ENCODE measurements at places on chromosomes 16 and 17.

DNA sequence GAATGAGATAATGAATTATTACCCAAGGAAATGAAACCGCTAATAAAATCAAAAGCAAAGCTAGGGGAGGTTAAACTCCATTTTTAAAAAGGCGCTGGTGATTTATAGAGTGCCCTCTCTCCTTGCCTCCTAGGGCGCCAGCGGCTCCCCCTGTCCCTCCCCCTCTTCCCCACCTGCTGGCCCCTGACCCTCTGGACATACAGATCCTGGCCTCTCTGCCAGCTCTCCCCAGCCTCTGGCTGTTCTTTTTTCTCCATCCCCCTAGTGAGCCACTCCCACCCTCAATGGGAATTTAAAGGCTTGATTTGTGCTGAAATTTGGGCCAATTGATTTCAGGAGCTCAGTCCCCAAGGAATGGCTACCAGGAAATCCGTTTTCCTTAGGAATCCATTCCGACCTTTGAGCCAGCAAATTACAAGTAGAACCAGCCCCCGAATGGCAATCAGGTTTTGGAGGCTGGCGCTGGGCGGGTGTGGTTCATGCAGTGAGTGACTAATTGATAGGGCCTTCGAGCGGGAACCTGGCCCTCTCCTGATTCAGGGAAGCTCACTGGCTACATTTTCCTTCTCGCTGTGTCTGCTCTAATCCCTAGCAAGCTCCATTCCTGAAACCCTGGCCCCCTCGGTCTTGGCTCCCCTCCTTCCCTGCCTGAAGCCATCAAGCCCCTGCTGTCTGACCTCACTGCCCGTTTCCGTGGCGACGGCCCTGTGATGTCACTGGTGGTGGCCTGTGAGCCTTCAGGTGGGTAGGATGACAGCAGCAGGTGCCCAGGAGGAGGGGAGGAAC is 141.9 kb upstream of the SDK2 start:
- no peaks in the 10 kb centered on the region for H3K36me3 ChIP-seq
- no peak overlapping the region for H3K4me3 ChIP-seq
- H3K4me1 ChIP-seq: no peaks in the 10 kb centered on the region
- peaks cover 24% of the 10 kb centered on the region for H3K27me3 ChIP-seq
- H3K27ac ChIP-seq: no peak overlapping the region

GRCh38 chr17:28545787-28546415 is 6.5 kb downstream of the UNC119 start:
- H3K27me3 ChIP-seq: no peaks in the 10 kb centered on the region
- peak; percentile 68 for DNase-seq
- H3K4me1 ChIP-seq: no peaks in the 10 kb centered on the region

- H3K36me3 ChIP-seq: peaks cover 34% of the 10 kb centered on the region
- no peak for DNase-seq
- H3K27ac ChIP-seq: no peak overlapping the region
- no peak overlapping the region for H3K4me3 ChIP-seq
Observed at GRCh38 chr16:67549936-67550335, 12.4 kb upstream of the CTCF start.

GRCh38 chr17:21365016-21365415 is 11.1 kb upstream of the KCNJ12 start:
- peak; percentile 54 for DNase-seq
- no peaks in the 10 kb centered on the region for H3K4me1 ChIP-seq
- no peaks in the 10 kb centered on the region for H3K36me3 ChIP-seq
- H3K27me3 ChIP-seq: peaks cover 4% of the 10 kb centered on the region
- H3K27ac ChIP-seq: no peak overlapping the region

DNA sequence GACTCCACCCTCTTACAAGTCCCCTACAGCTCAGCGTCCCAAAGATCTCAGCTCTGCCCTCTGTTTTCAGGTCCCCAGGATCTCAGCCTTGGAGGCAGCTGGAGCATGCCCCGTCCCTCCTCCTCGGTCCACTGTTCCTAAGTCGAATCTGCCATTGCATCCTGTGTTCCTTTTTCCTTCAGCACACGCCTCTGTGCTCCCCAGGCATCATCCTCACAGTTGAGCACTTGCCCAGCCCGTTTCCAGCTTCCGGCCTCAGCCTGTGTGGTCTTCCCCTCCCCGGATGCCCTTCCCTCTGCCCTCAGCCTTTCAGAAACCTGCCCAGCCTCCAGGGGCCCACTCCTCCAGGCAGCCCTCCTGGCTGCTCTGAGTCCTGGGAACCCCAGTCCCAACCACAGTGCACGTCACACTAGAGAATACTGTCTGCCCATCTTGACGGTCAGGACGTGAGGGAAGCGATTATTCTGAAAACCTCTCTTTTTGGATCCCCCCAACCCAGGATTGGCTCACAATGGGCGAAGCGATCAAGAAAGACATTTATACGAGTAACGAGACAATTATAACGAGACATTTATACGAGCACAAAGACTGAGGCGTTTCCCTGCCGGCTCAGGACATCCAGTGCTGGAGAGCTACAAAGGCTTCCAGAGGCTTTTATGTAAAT is 41.4 kb downstream of the RPH3AL start:
- peak; percentile 26 for DNase-seq
- no peaks in the 10 kb centered on the region for H3K4me1 ChIP-seq
- H3K36me3 ChIP-seq: no peaks in the 10 kb centered on the region
- H3K4me3 ChIP-seq: no peak overlapping the region
- H3K27ac ChIP-seq: no peak overlapping the region
- no peaks in the 10 kb centered on the region for H3K27me3 ChIP-seq

- H3K4me3 ChIP-seq: no peak overlapping the region
- H3K27ac ChIP-seq: no peak overlapping the region
- DNase-seq: no peak
Observed at GRCh38 chr17:83041305-83041704, 38.1 kb upstream of the METRNL start.

- no peak overlapping the region for H3K4me3 ChIP-seq
- no peak overlapping the region for H3K27ac ChIP-seq
- no peak for DNase-seq
- no peaks in the 10 kb centered on the region for H3K36me3 ChIP-seq
- peaks cover 5% of the 10 kb centered on the region for H3K27me3 ChIP-seq
- H3K4me1 ChIP-seq: no peaks in the 10 kb centered on the region
Observed at GRCh38 chr17:37662353-37662752, 19.1 kb upstream of the DDX52 start.

DNA sequence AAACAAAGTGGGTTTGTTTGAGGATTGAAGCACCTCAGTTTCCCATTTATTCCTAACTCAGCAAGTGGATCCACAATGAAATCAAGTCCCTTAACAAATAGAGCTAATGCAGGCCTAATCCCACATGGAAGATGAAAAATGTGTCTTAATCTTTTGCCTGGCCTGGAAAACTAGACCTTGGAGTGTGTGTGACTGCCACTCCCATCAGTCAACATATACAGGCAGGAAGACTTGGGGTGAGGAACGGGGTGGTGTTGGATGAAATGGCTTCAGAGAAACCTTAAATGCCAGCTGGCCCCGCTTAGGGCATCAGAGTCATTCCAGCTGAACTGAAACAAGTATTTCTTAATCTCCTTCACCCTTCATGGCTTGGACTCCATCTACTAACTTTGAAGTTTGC is 269.5 kb downstream of the MAF start:
- H3K27ac ChIP-seq: no peak overlapping the region
- H3K4me1 ChIP-seq: no peaks in the 10 kb centered on the region
- H3K27me3 ChIP-seq: no peaks in the 10 kb centered on the region
- DNase-seq: no peak
- no peak overlapping the region for H3K4me3 ChIP-seq

DNA sequence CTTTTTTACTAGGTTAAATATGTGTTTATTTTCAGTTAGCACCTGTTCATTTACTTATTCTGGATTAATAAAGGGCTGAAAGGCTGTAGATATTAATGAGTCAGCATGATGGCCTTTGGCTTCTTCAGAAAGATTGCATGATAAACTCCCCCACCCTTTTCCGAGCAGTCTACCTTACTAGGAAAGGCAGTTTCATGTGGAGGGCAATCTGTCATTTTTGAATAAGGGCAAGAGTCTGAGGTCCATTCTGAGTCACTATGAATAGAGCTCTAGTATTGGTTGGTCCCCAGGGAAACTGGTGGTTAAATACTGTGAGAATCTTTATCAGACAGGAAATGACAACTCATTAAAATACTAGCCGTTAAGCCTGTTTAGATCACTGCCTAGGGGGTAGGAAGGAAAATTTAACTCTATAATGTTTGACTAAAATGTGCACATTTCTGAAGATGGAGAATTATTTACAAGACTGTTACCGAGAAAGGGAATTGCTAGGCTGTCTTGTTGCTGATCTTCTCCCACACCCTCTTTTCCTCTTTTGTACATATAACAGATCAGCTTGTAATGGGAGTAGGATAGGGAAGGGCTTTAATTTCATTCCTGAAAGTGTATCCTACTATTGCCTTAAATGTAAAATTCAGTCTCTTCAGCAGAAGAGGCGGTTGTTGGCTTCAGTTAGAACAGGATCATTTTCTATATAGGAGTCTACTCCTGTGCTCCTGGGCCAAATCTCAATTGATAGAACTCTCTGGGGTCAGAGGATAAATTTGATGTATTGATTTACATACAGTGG is 63.3 kb downstream of the TUBD1 start:
- no peaks in the 10 kb centered on the region for H3K36me3 ChIP-seq
- peak overlapping the region; percentile 99 for H3K27ac ChIP-seq
- H3K4me1 ChIP-seq: peaks cover 63% of the 10 kb centered on the region
- no peaks in the 10 kb centered on the region for H3K27me3 ChIP-seq
- peak overlapping the region; percentile 61 for H3K4me3 ChIP-seq

GRCh38 chr17:29560316-29560715 is 6.5 kb downstream of the ABHD15 start:
- no peak overlapping the region for H3K4me3 ChIP-seq
- H3K27me3 ChIP-seq: no peaks in the 10 kb centered on the region
- H3K36me3 ChIP-seq: peaks cover 5% of the 10 kb centered on the region

Data from osteoblast (primary cell).